GM10248 (cell line): ENCODE measurements at places on chromosomes 2 and 18.
A peak's percentile ranks its signal among the peaks of the same experiment; 100 is the strongest.

GRCh38 chr18:11955239-11956029 is 25.9 kb upstream of the IMPA2 start:
- DNase-seq, result no peak

- peak; percentile 73 for DNase-seq
Measured at GRCh38 chr2:636641-637405, 40.4 kb downstream of the TMEM18 start.

GRCh38 chr2:207051385-207051965 is 112.2 kb downstream of the CPO start:
- DNase-seq, result no peak

GRCh38 chr18:65922103-65922502 is 171.3 kb downstream of the CDH7 start:
- DNase-seq, result no peak

GRCh38 chr18:43009674-43010073 is 105.8 kb downstream of the RIT2 start:
- no peak for DNase-seq

- DNase-seq, result no peak
Measured at GRCh38 chr2:37459095-37459981, 114.9 kb downstream of the QPCT start.

- no peak for DNase-seq
Measured at GRCh38 chr18:12060182-12060870, 33.3 kb upstream of the ANKRD62 start.

GRCh38 chr18:35215026-35215425 is 25.8 kb upstream of the ZNF397 start:
- DNase-seq, result no peak

DNA sequence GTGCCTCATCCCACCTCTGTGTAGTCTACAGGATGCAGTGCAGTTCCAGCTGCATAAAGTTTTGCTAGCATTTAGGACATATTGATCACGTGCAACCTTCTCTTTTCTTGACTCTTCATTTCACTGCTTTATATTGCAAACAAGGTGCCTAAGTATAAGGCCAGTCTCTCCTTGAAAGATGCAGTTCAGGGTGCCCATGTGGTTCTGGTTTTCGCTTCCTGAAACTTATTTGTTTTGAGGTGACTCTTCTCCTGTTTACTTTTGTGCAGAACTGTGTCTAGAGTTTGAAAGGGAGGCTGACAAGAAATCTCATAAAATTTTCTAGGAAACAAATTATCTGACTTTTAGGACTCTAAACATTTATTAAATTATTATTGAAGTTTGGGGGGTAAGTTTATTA is 189.9 kb downstream of the UBE2E3 start:
- DNase-seq, result no peak

- no peak for DNase-seq
Measured at GRCh38 chr2:58614219-58614618, 373.1 kb upstream of the FANCL start.

DNA sequence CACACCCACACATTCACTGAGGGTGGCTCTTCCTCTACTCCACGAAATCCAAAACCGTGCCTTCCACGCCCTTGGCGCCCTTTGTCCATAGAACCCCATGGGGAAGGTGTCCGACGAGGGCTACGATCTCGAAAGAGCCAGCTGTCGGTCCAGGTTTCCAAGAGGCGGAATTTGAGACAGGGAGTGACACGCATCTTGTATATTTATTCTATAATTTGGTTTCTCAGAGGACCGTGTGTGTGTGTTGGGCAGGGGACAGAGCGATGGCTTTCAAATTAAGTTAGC is 726 bp downstream of the C2orf69 start:
- no peak for DNase-seq

GRCh38 chr2:25347846-25348245 is 6.1 kb upstream of the DNMT3A start:
- DNase-seq, result no peak

DNA sequence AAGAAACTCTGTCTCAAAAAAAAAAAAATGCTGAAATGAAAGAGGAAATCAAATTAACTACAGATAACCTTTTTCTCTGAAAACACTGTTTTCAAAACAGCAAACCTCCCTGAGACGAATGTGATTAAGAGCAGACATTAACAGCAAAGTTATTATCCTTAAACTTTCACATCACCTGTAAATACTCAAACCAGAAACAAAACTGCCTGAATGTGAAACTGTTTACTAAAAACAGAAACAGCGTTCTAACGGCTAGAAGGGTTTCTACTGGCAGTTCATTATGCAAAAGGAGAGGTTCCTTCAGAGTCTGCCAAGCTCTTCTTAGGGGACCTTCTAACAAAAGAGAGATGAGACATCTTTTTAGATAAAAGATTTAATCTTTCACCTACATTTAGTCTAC is 45.9 kb downstream of the PNO1 start:
- peak; percentile 71 for DNase-seq

- DNase-seq, result peak; percentile 13
Measured at GRCh38 chr2:143696651-143697050, 567.4 kb downstream of the ARHGAP15 start.

- no peak for DNase-seq
Measured at GRCh38 chr2:68318914-68319397, 793 bp downstream of the CNRIP1 start.

GRCh38 chr2:190378880-190379237 is 29.3 kb upstream of the MFSD6 start:
- no peak for DNase-seq

DNA sequence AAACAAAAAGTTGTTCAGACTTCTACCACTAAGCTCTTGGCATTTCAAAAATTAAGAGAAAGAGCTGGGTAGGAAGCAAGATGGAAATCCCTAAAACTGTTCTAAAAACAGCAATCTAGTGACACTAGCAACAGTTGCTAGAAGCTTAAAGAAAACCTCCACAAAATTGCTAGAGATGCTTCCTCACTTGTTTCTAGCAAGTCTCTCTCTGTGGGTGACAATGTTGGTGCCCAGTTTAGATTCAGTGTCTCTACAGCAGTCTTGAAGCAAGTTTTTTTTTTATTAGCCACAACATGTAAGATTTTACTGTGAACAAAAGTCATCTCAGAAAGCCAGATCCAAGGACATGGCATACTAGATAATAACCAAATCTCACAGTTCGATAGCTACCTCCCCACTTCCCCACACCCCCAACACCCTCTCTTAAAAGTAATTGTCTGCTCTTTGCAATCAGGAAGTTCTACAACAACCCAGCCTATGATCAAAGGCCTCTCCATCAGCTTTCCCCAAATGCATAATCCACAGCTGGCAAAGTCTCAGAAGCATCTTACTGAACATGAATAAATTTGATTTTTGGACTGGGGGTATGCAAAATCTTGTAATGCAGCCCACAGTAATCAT is 70.0 kb downstream of the ANKRD44 start:
- no peak for DNase-seq

DNA sequence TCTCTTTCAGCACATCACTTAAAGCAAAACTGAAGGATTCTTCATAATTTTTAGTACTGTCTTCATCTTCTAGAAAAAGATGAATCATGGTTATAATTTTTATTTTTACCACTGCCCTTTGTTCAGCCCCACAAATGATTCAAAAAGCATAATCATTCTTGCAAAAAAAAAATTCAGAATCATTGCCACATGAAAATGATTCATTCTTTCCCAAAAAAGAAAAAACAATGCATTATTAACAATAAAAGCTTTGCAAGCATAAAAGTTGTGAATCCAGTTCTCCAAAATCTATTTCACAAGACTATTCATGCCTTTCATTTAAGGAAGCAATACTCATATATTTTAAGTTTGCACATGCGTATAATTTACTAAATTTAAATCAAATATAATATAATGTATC is 204.8 kb downstream of the RBM43 start:
- no peak for DNase-seq

DNA sequence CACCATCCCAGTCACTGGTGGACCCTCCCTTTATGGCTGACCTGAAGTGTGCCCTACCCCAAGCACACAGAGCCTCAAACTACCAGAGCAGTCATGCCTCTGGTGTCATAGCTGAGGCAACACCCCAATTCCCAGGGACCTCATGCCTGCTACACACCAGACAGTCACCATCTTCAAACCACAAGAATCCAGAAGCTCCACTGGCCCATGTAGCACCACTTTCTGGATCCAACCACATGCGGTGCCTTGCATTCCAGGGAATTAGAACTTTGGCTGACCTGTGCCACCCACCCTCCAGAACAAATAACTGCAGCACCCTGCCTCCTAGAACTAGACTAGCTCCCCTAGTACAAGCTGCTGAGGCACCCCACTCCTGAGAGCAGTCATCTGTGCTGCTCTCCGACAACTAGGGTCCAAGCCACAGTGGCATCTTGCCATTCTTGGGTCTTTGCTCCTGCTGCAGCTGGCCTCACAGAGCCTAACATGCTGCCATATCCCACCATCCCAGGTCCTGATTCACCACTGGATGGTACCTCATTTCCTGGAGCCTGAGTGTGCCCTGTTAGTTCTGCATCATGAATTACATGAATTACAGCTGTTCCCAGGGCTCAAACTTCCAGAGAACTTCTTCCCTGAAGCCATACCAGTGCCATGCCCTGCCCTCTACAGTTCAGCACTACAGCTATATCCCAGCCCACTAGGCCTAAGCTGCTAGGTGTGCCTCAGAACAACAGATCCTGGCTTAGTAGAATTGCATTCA is 243.8 kb upstream of the CHST9 start:
- no peak for DNase-seq

GRCh38 chr18:31203096-31203793 is 40.6 kb upstream of the DSC1 start:
- DNase-seq, result no peak

- no peak for DNase-seq
Measured at GRCh38 chr2:32963941-32964340, 17.2 kb downstream of the LTBP1 start.

GRCh38 chr2:223771475-223771874 is 65.9 kb downstream of the AP1S3 start:
- no peak for DNase-seq

DNA sequence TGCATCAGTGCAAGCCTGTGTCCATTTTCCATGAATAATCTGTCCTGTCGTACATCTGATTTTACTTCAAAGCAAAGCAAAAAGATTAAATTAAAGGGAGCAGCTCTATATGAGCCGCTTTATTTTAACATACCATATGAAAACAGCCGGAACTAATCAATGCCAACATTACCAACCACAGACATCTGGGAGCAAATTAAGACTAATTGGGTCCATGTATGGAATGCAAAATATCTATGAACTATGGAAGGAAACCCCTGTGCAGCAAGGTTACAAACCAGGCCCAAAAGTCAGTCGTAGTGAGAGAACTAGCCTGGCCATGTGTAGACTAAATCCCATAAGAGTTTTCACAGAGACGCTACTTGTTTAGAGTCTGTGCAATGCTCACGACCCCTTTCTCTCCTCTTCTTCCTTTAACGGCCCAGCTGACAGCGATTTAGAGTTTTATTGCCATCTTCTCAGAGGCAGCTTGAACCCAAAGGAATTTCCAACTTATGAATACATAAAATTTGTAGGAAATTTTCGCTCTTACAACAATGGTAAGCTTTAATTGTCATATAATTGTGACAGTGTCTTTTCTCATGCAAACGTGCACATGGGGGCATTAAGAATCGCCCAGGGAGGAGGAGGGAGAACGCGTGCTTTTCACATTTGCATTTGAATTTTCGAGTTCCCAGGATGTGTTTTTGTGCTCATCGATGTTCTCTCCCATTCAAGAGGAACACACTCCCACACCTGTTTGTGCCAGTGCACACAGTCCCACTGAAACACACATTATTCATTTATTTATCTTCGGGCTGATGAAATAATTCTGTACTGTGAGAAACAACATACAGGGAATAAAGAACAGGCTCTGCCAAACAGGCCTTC is 52.9 kb upstream of the RPL31 start:
- no peak for DNase-seq

- no peak for DNase-seq
Measured at GRCh38 chr2:193153576-193153975, 958.8 kb upstream of the TMEFF2 start.

DNA sequence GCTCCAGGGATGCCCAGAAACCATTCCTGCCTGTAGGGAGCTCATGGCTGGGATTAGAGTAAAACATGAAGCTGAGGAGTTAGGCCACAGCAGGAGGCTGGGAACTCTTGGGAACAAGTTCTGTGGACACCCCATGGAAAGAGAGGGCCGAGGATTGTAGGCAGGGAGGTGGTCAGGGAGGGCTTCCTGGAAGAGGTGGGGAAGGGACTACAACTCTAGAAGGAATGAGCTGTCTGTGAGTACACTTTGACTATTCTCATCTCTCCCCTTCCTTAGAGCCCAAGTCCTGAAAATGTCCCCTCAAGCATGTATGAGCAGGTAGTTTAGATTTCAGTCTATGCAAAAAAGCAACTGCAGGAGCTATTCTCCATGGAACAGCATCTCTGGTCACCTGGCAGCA is 139.9 kb upstream of the GLI2 start:
- DNase-seq, result no peak

GRCh38 chr2:234081970-234082822 is 31.7 kb downstream of the SPP2 start:
- no peak for DNase-seq

DNA sequence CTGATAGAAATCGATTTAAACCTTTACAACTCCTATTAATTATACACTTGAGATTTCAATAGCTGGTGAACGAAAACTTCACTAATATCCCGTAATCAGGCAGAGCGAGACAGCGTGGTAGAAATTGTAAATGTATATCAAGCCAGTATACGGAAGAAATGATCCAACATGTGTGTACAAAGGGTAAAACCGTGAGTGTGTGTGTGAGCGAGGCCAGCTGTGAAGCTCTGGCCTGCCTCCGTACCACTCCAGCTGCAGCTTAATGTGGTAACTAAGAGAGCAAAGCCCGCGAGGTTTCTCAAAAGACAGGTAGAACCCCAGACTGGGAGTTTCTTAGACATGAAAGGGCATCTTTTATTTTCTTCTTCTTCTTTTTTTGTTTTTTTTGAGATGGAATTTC is 52.3 kb upstream of the ZNF516 start:
- no peak for DNase-seq

DNA sequence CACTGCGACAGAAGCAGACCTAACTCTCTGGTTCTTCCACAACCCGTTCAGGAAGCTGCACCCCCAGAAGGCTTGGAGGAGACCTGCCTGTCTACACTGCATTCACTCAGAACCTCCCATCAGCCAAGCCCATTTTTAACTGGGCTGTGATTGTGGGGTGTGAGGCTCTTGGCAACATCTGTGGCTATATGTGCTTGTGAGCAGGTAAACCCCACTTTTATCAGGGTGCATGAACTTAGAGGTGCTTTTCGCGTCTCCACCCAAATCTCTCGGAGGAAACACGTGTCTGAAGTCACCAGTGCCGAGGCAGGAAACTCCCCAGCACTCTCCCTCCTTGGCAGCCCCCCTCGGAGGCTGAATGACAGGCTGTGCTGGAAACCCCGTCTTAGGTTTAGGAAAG is 158.2 kb upstream of the SALL3 start:
- no peak for DNase-seq

GRCh38 chr2:106981491-106981890 is 95.5 kb upstream of the ST6GAL2 start:
- no peak for DNase-seq

GRCh38 chr2:9276074-9276473 is 69.5 kb downstream of the ASAP2 start:
- no peak for DNase-seq
